ENCODE measurements at places on chromosomes 7 and 10. TPM values are rescaled to one million over a fixed set of nuclear protein-coding genes. Genes with fewer than 3 reads are reported as not detected.

SLC29A4 gene
- total RNA-seq, result 8.2 TPM

DAGLB gene
- total RNA-seq, result 7.3 TPM

TMEM270 gene
- total RNA-seq, result not detected

DDX50 gene
- 32.8 TPM for total RNA-seq

ASB10 gene
- total RNA-seq, result not detected

SLC26A3 gene
- total RNA-seq, result not detected

TMEM236 gene
- total RNA-seq, result 0.07 TPM

DPP6 gene
- total RNA-seq, result not detected

DNA sequence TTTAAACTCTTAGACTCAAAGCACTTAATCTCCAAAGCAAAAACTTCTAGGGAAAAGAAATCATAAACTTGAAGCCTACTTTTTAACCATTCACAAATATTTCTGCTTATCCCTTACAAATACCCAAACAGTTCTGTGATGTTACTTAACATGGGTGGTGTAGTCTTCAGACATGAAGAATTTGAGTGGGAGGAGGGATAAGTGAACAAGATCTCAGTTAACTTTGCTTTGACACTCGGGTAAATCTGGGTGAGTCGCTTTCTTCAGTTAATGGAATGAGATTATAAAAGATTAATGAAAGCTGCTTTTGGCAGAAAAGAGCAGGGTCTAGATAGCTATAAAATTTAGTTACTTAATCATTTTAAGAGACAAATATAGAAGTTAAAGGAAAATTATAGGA is 47.5 kb downstream of the RNF133 start:
- no peak for DNase-seq

DNA sequence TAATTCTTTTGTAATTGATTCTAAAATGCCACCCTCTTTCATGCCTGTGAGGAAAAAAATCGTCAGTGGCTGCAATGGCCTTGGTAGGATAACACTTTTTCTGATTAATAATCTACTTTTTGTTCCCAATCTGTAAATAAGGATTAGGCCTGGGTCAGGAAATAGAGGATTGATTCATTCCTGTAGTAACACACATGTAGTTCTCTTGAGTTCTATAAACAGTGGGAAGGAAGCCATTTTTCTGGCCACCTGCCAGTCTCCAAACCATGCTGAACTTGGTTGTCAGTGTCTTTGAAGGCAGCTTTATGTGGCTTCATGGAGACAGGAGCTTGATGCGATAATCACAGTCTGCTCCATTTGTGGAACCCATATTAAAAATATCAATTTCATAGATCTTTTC is 169.3 kb upstream of the NFE2L3 start:
- no peak for DNase-seq

- DNase-seq, result no peak
Observed at GRCh38 chr10:76119515-76119914, 688.1 kb downstream of the LRMDA start.

DNA sequence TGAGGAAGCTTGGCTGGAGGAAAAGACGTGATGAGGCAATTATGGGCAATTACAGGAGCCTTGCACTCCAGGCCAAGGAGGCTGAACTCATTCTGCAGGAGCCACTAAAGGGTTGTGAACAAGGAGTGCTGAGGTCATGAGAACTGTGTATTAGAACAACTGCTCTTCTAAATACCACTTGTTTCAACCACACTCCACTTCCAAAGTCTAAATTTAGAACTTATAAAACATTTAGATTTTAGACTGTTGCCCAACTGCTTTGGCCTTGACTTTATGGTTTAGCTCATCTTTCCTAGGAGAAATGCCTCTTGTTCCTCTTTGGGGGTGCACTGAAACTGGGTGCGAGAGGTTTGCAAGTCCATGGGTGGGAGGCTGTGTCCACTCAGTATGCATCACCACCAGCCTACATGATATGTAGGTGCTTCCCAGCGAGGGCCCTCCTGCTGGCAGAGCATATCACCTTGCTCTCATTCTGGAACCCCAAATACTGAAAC is 199.7 kb upstream of the AOAH start:
- DNase-seq, result no peak

DNA sequence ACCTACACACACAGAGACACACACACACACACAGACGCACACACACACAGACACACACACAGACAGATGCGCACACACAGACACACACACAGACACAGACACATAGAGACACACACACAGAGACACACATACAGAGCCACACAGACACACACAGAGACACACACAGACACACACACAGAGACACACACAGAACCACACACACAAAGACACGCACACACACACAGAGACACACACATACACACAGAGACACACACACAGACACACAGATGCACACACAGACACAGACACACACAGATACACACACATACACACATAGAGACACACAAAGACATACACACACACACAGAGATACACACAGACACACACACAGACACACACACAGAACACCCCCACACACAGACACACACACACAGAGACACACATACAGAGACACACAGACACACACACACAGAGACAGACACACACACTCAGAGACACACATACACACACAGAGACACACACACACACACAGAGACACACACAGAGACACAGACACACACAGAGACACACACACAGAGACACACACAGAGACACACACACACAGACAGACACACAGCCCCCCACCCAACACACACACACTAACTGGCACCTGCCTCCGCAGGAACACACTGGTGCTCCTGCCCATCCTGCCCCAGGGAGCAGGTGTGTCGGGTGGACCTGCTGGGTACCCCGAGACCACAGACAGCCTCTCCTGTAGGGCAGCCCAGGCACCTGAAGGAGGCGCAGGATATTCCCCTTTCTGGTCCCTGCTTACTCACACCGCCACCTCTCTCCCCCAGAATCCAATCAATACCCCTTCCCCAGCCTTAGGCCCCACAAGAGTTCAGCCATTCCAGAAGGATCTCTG is 5.4 kb upstream of the FZD9 start:
- DNase-seq, result no peak

- no peak for DNase-seq
Observed at GRCh38 chr7:1263391-1263951, 30.8 kb downstream of the UNCX start.

DNA sequence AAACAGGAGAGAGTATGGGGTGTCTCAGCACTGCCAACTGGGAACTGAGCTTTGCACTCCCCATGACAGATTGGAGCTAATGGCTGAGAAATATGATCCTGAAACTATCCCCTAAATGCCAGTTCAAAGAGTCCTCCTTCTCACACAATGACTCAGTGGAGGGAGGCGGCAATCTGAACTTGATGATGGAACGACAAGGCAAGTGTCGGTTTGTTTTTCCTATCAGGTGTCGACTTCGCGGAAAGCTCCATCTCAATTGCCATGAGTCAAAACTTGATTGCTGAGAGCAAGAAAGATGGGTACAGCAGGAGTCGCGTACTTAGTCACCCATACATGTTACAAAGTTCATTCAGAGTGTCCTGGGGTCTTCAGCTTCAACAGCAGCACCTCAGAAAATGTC is 52.5 kb downstream of the NPY start:
- DNase-seq, result no peak

DNA sequence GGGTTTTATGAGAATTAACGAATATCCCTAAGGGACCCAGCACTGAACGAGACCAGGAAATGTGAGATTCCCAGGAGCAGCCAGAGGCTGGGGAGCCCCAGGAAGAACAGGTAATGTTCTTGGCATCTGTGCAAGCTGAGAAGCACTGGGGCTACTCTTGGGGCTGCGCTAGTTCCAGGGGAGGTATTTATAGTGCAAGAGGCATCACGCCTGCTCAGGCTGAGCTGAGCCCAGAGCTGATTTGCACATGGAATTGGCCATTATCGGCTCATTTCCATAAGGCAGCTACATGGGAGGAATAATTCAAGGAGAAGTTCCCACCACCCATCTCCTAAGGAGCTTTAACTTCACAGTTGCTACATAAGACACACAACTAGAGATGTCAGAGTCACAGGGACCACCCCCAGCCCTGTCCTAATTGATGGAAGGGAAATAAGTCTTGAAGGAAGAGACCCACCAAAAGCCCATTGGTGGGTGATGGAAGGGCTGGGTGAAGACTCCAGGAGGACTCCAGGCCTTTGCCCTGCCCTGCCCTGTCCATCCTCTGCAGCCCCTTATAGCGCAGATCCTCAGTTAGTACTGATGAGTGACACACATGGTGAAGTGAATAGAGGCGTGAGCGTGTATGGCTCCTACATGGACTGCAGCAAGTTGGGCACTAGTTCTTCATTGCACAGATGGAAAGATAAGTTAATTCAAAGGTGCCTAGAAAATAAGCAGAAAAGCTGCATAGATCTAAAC is 178.9 kb downstream of the GRID1 start:
- DNase-seq, result no peak

GRCh38 chr10:11548768-11549099 is 62.7 kb downstream of the USP6NL start:
- no peak for DNase-seq

GRCh38 chr7:144796919-144797318 is 38.9 kb downstream of the TPK1 start:
- DNase-seq, result no peak

- no peak for DNase-seq
Observed at GRCh38 chr7:3188946-3189345, 112.1 kb upstream of the SDK1 start.
